ENCODE measurements at places on chromosomes 11 and 22.

DNA sequence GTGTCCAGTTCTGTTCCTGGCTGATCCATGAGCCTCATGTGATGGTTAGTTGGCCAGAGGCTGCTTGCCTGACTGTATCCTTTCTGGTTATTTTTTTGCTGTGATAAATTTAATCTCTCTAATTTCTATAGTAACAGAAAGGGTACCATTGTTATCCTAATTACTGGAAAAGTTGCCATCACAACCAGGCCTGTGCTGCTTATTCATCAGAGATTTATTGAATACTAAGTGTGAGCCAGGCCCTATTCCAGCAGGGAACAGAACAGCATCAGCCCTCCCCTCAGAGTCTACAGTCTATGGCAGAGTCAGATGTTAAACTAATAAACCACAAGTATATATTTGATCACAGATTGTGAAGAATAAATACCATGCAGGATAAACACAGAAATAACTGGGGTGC is 86.8 kb downstream of the DEPDC5 start:
- DNase-seq: no peak

- peak; percentile 22 for DNase-seq
These were observed 11.9 kb downstream of the TTLL1 start for GRCh38 chr22:43077121-43077877.

DNA sequence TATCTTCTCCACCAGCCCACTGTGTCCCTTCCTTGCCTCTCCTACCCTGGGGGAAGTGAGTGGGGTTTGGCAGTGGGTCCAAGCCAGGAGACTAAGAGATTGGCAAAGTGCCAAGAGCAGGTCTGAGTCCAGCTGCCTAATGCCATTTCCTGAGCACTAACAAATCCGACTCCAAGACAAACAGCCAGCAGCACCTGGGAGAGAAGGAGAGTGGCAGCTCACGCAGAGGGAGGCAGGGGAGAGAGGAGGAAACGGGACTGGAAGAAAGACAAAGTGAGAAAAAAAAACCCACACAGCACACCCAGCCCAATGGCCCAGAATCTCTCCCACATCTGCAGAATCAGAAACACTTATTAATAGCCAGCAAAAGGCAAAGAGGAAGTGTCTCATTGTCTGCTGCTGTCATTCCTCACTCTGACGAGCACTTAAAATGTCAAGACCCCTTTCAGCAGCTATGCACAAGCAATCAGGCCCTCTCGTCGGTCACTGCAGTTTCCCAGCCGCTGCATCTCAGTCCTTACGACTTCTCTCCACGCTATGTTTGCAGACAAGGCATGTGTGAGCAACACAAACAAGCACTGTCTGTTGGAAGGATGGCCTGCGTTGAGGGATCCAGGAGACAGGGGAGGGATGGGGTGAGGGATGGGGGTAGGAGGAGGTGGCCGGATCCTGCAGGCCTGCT is 558.4 kb upstream of the CADM1 start:
- DNase-seq: no peak

DNA sequence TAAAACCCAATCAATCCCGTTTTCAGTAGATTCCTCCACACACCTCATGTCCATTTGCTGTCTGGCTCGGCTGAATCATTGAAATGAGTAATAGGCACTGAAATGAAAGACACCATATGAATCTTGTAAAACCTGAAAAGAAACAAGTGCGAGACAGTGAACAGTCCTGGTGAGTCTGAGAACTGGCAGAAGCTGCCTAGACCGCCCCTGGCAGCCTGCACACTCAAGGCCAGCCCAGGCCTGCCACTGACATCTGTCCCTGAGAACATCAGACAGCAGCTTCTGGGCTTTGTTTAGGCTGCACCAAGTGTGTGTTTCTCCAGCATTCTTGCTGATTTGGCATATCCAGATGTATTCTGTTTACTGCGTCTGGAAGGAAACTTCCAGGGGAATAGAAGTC is 44.8 kb downstream of the ENDOD1 start:
- no peak for DNase-seq

- no peak for DNase-seq
These were observed 119.9 kb downstream of the MIAT start for GRCh38 chr22:26777156-26777801.

GRCh38 chr11:76794371-76795289 is 11.5 kb downstream of the TSKU start:
- no peak for DNase-seq
